Naive B cell (primary cell): ENCODE measurements at places on chromosomes 3 and 15.
A peak's percentile ranks its signal among the peaks of the same experiment; 100 is the strongest.

GRCh38 chr15:59457103-59457502, 19.1 kb downstream of the FAM81A start:
- no peak for DNase-seq

DNA sequence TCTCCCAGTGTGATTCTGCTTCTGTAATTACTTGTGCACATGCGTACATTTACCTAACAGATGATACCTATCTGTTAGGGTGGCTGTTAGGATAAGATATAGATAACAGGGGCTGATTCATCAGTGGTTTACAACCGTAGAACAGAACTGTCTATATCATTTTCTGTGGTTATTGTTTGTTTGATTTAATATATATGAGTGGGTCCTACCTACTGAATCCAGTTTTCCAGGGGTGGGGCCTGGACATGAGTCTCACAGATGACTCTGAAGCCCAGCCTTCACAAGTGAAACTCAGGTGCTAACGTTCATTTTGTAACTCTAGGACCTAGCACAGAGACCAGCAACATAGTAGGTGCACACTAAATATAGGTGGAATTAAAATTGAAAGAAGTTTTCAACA, 10.4 kb upstream of the ACAP2 start:
- no peak for DNase-seq

DNA sequence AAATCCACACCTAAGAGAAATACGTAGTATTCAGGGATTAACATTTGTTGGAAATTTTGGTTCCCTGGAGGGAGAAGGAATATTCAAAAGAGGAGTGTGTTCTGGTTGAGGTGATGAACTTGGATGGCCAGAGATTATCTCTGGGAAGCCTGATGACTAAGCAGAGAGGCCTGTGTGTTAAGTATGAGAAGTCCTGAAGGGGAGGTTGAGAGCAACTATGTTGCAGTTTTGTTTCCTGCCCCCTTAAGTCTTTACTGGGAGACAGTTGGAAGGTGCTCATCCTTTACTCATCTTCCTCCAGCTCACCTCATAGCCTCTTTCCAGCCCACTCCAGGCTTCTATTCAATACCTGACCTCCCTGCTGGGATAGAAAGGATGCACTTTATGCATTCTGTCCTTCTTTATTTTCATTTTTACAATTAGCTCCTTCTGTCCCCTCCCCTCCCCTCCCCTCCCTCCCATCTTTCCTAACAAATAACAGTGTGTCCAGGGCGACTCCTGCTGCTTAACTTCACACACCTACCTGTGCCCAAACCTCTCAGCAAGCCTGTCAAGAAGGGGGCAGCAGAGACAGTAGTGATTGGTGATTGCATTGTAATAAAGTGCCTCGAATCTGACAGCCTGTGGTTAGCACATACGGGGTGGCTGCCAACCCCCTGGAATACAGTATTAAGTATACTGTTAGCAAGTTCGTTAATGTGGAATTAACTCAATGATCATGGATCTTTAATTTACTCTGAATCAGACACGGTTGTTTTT, 11.9 kb downstream of the RAP2B start:
- no peak for DNase-seq

- DNase-seq = no peak
Observed at GRCh38 chr3:129065720-129066073, 5.1 kb downstream of the GP9 start.

DNA sequence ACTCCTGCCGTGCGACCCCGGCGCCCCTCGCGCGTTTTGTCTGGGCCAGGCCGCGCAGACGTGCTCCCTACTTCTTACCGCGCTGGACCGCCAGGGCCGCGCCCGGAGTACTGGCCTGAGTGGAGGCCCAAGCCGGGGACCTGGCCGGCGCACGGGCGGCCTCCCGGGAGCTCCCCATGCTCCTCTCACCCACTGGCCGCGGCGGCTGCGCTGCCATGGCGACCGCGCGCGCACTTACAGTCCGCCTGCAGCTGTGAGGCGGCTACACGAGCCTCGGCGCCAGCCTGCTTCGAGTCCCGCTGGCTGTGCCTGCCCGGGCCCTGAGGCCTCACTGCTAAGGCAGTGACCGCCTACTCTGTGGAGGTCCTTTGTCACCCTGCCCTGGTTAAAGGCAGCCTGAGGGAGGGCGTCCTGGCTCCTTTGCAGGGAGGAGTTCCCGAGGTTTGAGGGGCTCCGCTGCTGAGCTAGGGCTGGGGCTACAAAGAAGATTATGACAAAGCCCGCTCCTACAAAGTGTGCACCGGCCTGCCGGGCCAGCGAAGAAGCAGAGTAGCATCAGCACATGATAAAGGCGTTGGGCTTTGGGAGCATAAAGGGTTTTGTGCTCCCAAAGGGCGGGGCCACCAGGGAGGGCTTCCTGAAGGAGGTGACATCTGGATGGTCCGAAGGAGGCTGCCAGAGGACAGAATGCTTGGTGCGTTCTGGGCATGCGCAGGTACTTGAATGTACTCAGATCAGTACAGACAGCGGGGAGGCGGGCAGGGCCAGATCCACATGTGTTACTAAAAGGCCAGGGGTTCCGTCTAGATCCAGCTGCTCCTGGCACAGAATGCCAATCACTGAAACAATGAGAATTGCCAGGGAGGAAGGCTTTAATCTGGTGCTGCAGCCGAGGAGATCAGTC, at the start of the genes LRRC34 and LRRIQ4:
LRRC34 (minus strand) TSS at position 573 of the 904 bp plus-strand sequence; CDS start at position 217, 356 bp downstream.
LRRIQ4 (plus strand) TSS at position 539 of the 904 bp plus-strand sequence. CDS start 9,052 bp downstream, outside the sequence.
- DNase-seq = peak; percentile 70
